Right lung (tissue), 10 donors: ENCODE measurements at places on chromosomes 1 and 21.

DNA sequence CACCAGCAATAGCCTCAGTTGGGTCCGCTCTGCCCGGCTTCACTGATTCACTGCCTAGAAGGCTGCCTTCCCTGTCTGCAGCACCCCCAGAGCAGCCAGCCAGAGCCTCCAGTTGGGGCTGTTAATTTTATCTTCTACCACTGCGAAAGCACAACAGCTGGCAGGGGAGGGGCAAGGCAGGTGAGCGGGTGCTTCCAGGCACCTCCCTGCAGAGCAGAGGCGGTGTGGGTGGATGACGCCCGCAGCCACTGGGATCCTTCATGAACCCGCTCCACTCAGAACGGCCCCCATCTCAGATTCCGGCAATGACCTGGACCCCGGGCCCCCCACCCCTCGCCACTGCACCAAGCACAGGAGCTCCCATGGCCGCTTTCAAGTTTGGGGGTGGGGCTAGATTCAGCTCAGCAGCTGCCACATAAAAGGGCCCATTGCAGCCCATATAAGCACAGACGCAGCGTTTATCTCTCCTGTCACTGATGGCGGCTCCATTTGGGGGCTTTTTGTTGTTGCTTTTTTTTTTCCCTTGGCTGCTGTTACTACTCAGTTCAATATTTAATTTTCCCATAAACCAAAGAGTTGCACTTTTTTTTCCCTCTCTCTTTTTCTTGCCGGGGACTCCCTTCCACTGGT is 128.0 kb upstream of the KLHDC7A start:
- DNase-seq: peak; percentile 15

DNA sequence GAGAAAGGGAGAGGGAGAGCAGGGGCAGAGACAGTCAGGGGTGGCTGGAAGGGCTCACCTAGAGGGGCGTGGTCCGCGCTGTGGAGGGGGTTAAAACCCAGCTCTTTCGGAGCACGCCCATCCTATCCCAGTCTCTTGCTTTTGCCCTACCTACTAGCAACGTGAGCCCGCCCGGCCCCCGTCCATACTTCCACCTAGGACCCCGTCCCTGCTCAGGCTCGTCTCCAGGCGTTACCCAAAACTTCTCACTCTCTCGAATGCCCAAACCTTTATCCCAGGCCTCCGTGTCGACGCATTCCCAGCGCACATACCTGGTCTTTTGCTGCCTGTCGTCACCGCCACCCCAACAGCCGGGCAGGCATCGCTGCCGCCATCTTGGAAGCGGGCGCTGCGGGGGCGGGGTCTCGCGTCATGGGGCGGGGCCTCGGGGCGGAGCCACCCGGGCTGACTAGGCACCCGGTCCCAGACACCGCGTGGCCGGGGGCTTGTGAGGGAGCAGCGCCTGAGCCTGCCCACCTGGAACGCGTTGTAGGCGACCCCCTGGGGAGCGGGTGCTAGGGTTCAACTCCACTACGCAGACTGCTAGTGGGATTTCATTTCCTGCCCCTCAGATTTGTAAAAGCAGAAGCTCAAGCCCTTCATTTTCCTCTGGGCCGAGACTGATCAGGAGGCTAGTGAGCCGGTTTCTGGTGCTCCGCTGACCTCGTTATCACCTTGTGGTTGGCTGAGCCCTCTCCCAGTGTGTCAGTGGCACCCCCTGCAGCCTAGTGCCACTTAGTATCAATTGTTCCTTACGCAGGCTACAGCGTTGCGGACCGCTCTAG is at the start of gene B4GALT3:
TSS of gene B4GALT3 (minus strand) at position 396 of the 824 bp plus-strand sequence. CDS start 1,447 bp downstream, outside the sequence.
- peak; percentile 87 for DNase-seq

GRCh38 chr1:205563927-205564441 is 59.5 kb downstream of the CDK18 start:
- DNase-seq: no peak

DNA sequence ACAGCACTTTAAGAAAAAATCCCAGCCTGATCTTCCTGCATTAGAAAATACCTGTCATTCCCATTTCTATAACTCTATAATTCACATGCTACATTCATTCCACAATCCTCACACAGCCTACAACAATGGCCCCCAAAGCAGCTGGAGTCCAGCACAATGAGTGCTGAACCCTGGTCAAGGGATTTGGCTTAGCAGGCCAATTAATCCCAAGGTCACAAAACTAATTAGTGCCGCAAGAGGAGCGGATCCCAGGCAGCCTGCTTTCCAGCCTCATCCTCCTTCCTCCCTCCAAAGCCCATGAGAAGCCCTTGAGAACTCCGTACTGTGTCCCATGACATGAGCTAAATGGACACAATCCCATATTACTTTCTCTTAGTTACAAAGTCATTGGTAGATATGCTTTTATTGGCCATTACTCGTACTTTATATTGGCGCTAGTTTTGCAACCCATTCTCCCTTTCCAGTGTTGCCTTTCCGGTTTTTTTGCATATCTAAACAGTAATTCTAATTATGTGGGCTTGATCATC is 94.8 kb downstream of the DAB1 start:
- no peak for DNase-seq

GRCh38 chr1:216521477-216521876 is 98.2 kb upstream of the USH2A start:
- no peak for DNase-seq

DNA sequence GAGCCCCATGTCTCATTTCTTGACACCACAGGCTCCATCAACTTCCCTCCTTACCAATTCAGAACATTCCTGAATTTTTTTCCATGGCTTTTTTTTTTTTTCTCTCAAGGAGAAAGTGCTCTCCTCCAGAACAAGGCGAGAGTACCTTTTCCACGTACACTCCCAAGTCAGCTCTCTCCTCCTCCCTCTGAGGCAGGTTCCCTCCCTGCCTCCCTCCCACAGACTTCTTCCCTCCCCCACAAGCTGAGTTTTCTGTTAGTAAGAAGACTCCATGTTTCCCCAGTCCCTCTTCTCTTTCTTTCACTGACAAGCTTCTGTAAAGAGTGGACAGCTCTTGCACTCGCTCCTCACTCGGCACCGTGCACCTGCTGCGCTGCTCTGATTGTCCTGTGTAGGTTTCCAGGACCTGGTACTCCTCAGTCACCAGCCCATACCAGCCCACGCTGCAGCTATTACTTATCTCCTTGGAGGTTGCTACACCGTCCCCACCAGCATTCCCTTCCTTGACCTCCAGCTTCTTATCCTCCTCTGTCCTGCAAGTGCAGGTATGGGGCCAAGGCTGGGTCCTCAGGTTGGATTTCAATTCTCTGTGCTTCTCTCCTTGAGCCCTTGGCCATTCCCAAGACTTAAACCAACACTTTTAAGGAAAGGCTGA is 3.8 kb downstream of the TRAF5 start:
- no peak for DNase-seq

DNA sequence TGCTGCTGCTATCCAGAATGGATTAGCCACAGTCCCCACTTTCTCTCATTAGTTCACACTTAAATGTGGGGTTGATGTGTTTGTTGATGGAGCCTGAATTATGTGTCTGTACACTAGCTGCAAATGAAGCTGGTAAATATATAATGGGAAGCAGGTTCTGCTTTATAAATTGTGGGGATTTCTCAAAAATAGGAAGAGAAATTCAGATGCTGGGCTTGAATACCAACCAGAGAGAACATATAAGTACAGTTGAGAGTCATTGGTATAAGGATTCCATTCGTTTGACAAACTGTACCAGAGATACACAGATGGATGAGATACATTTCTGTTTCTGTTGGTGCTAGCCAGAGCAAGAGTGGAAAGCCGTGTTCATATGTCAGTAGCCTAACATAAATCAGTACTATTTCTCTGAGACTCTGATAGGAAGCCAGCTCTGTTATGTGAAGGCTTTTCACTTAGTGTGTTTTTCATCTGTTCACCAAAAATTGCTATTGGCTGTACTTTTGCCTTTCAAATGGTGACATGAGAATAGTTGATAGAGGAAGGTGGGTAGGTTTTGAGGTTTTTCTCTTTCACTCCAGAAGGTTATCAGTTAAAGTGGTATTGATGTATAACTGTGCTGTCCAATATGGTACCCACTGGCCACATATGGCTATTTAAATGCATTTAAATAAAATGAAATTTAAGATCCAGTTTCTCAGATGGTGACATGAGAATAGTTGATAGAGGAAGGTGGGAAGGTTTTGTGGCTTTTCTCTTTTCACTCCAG is 15.6 kb downstream of the SMG7 start:
- no peak for DNase-seq

GRCh38 chr1:84674021-84674420 is 16.2 kb downstream of the SSX2IP start:
- no peak for DNase-seq

- DNase-seq: no peak
Measured at GRCh38 chr1:27132147-27132546, 22.8 kb downstream of the SLC9A1 start.

GRCh38 chr21:25428537-25428936 is 178.7 kb downstream of the MRPL39 start:
- DNase-seq: no peak

DNA sequence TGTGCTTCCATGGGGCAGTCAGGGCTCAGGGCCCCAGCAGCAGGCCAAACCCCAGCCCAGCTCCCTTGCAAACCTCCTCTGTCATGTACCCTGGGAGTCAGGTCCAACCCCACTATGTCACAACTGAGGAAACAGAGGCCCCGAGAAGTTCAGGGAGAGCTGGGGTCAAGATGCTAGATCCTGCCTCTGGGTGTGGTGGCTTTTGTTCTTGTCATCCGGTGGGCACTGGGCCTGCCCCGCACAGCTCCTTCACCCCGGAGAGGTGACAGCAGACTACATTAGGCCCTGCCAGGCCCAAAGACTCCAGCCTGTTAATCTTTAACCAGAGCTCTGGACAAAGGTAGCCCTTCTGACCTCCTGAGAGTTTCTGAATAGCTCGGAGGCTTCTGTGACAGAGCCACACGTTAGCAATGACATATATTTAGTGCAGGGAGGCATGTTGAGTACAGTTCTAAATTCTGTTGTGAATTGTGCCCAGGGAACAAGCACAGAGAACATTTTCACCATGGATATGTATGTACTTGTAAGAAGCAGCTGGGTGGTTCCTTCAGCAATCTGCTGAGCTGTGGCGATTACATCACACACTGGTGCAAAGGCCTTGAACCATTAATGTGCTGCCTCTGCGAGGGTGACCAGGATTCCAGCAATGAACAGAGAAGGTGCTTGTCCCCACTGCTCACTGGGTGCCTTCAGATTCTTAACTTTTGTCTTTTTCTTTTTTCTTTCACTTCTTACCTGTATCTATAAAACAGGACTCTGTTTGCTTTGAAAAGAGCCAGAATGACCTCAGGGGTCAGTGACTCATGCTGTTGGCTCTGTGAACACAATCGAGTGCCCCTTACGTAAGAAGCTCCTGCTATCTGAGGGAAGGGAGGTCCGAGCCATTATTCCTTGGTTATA is 102.8 kb downstream of the RHOU start:
- DNase-seq: no peak

DNA sequence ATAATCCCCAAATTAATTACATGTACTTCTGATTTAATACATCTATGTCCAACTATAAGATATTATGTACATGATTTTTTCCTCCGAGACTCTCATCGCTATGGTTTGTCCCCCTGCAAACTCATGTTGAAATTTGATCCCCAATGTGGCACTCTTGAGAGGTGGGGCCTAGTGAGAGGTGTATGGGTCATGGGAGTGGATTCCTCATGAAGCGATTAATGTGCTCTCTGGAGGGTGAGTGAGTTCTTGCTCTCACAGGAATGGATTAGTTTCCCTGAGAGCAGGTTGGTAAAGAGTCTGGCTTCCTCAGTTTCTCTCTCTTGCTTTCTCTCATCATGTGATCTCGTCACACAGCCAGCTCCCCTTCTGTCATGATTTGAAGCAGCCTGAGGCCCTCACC is 16.1 kb downstream of the HSF2BP start:
- no peak for DNase-seq
